CD8-positive, alpha-beta T cell (primary cell): ENCODE measurements at places on chromosomes 7 and 10. TPM values are rescaled to one million over a fixed set of nuclear protein-coding genes. Genes with fewer than 3 reads are reported as not detected.

Gene SLC16A12
- total RNA-seq: not detected

Gene KCP
- 0.19 TPM for total RNA-seq

Gene IL6
- not detected for total RNA-seq

Gene PRKG1
- total RNA-seq: not detected

Gene OR2A2
- not detected for total RNA-seq

Gene NPY4R
- total RNA-seq: not detected

Gene PLEKHS1
- not detected for total RNA-seq

- DNase-seq: no peak
Measured at GRCh38 chr10:22658745-22659410, 55.5 kb downstream of the PIP4K2A start.

DNA sequence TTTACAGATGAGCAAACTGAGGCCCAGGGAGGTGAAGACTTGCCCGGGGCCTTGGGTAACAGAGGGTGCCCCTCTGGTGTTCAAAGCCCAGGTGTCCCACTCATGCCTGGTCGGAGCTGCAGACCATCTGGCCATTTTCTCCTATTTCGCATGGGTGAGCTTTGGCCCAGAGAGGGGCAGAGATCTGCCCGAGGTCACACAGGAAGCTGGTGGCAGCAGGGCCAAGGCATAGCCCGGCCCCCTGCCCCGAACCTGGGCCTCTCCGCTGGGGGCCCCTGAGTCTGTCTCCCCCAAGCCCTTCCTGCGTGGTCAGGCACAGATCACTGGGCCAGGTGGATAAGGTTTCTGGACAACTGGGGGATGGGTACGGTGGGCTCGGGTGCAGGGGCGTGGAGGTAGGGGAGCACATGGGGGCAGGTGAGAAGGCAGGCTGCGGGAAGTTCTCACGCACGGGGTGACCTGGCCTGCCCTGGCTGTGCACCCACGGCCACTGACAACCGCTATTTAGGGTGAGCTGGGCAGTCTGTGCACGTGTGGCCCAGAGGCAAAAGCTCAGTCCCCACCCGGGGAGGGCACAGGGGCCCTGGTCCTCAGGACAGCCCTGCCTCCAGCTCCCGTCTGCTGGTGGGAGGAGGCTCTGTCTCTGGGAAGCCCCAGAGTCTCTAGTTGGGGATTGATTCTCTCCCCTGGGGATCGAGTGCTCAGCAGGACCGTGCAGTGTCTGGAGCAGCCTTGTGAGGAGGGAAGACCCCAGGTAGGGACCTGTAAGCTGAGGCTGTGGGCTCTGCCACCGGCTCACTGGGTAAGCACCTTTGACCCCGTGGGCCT lies 68.6 kb downstream of the UNCX start:
- no peak for DNase-seq

DNA sequence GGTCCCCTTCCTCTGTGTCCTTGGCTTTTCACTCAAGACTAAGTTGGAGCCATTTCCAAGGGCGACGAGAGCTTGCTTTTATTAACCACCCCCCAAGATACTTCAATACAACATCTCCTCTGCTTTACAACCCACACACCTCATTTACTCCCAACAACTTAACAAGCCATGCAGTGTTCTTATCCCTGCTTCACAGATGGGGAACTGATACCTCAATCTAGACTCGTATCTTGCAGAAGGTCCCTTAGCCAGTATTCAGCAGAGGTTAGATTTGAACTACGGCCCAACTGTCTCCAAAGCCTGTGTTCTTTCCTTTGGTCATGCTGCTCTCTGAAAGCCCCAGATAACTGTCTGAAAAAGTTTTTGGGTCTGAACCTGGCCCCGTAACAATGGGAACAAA lies 444.8 kb downstream of the GRID1 start:
- no peak for DNase-seq

GRCh38 chr10:97179731-97180362 lies 5.9 kb downstream of the SLIT1 start:
- DNase-seq: no peak

DNA sequence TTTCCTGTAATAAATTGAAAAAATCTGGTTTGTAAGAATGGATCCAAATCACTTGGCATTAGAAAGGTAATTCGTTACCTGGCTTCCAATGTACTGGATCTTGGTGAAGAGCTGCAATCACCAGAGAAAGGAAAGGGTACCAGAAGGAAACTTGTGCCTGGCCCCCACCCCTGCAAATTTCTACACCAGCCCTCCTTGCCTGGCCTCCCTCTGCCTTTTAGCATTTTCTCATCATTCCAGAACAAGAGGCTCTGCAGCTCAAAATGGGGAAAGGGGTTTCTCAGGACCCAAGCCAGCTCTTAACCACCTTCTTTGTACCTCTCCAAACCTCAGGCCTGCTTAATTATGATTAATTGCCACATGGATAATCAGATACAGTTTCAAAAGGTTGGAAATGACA lies 612.8 kb upstream of the MGMT start:
- no peak for DNase-seq

DNA sequence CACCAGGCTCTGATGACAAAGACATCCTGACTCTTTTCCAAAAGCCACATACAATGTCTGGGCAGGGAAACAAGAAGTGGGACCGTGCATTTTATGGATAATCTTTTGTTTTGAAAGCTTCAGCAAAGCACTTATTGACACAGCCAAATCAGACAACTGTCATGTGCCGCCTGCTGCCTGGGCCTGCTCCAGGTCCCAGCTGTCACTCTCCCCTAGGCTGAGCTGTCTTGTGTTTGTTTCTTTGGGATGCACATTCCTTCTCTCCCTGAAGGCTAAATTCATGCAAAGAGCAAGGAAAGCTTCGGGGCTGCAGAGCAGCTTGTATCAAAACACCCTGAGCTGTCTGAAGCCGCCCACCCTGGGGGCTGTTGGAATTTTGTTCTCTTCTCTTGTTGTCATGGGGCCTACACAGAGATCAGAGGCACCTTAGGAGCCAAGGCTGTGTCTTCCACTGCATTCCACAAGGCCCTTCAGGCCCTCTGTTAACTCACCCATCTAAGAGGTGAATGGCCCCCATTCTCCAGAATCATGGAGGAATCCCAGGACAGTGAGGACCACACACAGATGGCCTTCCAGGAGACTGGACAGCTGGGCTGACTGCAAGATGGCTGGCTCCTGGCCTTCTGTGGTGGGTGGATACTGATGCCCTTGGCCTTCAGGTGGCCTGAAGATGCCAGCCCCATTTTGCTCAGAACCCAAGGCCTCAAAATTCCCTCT lies 17.8 kb upstream of the SLC18A2 start:
- DNase-seq: no peak

DNA sequence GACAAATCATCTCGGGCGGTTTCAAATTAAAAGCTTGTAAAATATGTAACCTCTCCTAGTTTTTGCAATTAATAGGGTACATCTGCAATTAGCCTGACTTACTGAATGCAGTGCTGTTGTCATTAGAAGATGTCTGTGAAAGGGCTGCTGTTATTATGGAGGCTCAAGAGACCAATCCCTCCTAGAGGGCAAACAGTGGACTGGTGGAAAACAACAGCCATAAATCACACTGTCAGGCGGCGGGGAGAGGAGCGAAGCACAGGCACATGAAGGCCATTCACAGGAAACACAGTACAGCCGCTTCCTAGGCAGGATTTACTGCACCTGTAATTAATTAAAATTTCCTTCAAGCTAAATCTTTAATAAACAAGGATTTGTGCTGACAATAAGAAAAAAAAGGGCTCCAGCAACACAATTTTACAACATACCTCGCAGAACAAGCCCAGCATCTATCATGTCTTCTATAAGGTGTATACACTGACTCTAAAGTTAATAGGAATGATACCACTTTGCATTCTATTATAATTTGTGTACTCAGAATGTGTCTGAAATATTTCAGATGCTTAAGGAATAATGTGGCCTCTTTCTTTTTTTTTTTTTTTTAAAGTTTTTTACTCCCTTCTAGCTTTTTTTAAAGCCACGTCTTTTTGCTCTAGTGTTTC lies 50.7 kb downstream of the ERCC6 start:
- no peak for DNase-seq

DNA sequence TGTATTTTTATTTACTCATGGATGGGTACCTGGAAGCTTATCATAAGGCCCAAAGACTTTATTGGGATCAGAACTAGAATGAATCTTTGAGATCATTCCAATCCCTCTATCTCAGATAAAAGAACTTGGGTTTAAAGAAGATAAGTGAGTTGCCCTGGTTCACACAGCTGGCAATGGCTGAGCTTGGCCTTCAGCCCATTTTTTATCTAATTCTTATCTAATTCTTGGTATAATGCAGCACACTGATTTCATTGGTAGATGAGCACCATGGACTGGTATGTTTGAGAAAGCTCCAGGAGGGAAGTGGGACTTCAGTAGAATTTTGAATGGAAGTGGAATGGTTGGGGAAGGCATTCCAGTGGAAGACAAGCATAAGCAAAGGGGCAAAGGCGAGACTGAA lies 558.9 kb downstream of the REEP3 start:
- no peak for DNase-seq

DNA sequence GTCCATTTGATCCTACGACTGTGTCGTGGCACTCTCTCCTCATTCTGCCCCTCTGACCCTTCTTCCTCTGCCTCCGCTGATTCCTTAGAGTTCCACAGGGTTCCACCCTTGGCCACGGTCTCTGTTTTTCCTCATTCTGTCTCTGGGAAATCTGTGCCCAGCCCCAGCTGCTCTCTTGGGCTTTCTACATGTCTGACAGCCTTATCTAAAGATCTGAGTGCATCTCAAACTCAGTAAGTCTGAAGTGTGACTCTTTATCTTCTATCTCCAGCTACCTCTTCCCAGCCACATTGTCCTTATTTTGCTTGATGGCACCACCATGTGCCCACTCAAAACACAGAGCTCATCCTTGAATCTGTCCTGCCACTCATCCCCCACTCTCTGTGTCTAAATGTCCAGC lies 62.1 kb upstream of the AQP1 start:
- no peak for DNase-seq

GRCh38 chr7:128093614-128094570 lies 62.7 kb upstream of the LRRC4 start:
- no peak for DNase-seq

DNA sequence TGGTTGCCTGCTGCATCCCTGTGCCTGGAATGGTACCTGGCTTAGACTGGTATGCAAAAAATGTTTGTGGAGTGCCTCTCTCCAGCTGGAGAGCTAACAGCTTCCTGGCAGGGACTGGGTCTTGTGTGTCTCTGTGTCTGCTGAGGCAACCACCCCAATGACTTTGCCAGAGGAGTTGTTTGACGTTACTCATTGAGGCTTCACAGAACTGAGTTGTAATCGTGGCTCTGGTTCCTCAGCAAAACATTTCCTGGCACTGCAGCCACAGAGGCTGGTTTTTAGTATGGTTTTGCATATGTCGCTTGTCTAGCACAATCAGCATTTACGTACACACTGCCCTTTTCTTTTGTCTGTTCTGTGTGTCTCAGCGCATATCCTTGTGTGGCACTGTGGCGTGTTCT lies 7.5 kb downstream of the ZNF282 start:
- no peak for DNase-seq

DNA sequence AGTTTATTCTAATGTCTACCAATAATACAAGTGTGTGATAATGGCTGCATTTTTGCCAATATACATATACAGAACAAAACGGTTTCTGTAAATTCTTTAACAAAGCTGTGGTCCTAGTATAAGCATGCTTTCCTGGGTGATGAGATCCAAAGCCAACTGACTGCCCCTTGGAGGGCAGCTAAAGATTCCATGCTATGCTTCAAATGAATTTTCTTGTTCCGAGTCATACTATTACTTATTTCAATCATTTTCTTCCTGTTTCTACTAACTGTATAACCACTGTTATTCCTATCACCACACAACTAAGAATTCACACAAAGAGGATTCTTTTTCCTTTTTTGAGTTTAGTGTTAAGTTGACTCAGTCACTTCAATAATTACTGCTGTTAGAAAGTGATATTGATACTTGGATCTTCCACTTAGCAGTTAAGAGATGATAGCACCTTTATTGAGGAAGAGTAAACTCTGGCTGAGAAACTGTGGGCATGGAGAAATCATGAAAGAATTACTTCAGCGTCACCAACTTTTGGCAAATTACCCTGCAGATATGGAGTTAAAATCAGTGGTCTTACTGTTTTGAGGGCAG lies 197.5 kb downstream of the ARL4A start:
- no peak for DNase-seq

GRCh38 chr7:88344956-88345832 lies 38.5 kb upstream of the STEAP4 start:
- DNase-seq: no peak

DNA sequence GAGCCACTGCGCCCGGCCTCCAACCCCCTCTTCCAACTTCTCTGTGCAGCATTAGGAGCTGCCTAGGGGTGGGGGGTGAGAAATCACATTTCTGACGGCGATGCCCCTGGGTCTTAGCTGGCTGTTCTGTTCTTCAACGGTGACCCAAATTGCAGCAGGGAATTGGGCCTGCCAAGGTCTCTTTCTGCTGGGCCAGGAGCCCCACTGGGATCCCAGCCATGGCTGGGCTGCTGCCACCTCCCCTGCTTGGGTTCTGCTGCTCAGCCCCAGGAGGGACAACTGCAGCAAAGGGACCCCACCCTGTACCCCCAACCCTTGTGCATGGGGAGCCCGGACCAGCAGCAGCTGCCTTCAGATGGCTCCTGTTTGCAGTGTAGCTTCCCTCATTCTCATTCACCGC lies 43.7 kb upstream of the GNA12 start:
- no peak for DNase-seq

DNA sequence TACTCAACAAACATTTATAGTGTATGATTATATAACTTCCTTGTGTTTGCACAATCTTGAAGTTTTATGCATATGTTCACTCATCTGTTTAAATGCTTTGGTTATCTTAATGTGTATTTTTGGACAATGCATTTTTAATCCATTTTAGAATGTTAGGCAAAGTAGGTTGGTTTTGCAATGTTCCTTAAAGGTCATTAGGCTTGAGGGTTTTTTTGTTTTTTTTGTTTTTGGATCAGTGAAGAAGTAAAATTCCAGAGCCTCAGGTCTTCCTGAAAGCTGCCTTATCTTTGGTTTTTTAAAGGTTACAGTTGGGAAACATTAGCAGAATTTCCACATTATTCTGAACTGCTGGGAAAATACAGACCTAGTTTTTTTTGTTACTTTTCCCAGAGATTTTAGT lies 12.8 kb downstream of the MDFIC start:
- no peak for DNase-seq

DNA sequence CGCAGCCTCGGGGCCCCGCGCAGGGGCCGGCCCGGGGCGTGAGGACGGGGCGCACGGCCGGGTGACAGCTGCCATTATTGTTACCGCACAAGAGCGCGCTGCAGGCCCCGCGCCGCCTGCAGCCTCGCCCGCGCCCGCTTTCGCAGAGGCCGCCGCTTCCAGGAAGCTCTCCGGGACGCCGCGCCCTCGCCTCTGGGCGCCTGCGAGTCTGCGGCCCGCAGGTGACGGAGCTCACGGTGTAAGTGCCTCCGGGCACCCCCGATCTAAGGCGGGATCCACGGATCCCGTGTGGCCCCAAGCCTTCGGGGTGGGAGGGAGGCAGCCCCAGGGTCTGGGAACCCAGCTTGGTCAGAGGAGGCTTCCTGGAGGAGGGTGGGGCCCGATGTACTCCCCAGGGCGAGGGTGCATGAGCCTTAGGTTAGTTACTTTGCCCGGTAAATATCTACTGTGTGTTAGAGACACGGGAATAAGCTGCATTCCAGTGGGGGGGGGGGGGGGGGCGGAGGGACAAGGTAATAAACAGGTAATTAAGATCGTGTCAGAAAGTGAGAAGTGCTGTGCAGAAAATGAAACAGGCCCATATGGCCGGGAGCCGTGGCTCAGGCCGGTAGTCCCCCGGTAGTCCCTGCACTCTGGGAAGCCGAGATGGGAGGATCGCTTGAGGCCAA lies 638 bp downstream of the IQCE start:
- peak; percentile 60 for DNase-seq

- no peak for DNase-seq
Measured at GRCh38 chr10:58393317-58393716, 8.1 kb downstream of the TFAM start.

GRCh38 chr7:127474457-127474856 lies 81.9 kb upstream of the ZNF800 start:
- no peak for DNase-seq
